ENCODE measurements at places on chromosomes 1 and 21.

DNA sequence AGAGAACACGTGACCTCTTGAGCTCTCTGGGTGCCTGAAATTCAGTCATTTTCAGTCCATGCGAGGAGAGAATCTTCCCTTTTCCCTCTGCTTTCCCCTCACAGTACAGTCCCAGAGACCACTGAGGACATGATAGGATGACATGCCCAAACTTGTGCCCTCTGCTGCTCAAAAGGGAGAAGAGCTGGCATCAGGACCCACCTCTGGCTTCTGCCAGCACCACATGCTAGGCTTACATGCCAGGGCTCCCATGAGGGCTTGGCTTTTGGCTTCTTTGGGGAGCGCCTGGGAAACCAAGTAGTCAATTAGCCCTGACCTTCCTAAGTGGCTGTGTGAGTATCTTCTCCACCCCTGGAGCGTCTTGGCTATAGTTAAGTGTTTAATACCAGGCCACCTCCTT lies 13.8 kb upstream of the KCNQ4 start:
- no peak for DNase-seq

DNA sequence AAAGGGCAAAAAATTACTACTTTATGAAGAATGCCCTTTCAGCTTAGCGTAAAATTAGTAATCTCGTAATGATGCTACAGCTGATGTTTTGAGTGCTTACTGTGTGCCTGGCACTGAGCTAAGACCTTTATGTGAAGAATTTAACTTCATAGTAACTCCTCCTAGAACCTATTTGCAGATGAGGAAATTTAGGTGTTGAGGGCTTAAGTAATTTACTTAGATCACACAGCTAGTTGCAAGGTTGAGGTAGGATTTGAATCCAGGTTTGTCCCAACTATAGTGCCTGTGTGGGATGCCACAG lies 1.4 kb downstream of the ZMYM4 start:
- DNase-seq = no peak

DNA sequence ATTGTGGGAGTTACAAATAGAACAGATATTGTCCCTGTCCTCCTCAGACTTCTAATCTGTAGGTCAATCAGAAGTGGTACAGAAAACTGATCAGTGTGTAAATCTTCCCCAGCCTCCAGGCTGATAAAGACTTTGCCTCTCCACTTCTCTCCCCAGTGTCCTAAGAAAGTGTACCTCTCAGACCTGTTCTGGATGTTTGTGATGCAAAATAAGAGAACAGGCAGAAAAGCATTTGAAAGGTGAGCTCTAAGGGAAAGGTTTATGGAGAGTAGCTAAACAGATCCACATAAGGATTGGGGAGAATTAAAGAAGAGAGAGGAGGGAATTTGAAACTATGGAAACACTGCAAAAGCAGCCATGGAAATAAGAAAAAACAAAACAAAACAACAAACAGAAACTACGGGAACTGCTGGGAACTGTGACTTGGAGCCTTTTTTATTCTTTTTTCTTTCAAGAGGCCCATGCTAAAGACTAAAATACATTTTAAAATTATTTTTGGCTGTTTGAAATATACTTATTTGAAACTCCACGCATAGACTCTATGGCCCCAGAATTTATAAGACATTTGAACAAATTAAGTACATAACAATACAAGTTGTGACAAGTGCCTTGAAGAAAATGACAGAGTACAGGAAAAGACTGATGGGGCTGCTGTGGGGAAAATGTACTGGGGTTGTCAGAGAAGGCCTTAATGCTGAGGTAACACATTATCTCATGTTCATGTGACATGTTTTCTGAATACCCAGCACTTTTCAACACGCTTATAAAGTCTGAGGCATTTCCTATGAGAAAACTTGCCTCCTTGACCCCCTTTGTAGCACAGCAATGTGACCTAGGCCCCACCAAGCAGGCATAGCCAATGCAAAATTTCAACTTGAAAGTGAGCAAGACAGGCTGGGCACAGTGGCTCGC lies 51.2 kb downstream of the TRAF5 start:
- DNase-seq = no peak

GRCh38 chr1:22255341-22256212 lies 112.7 kb upstream of the WNT4 start:
- DNase-seq = no peak

GRCh38 chr1:62397301-62397700 lies 39.5 kb upstream of the USP1 start:
- DNase-seq = no peak

DNA sequence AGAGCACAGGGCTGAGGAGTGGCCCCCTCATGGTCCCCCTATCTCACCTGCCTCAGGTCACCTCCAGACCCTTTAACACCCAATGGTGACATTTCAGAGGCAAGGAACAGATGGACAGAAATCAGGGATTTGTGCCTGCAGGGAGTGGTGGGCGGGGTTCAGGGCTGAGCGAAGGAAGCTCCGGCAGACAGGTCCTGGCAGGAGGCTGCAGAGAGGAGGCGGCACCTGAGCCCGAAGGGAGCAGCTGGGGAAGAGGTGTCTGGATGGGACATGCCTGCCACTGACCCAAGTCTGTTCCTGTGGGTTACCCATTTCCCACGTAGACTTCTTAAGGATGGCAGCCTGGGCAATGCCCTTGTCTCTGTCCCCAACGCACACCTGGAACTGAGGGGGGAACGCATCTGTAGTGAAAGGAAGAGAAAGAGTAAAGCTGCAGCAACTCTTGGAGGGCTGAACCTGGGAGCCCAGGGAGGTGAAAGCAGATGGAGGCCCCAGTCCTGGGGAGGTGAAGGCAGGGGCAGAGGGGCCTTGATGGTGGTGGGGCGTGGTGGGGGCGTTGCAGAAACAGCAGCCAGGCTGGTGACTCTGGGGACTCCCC lies 61.6 kb upstream of the ADARB1 start:
- DNase-seq = no peak
